ENCODE measurements at places on chromosomes 12 and 14. TPM values are rescaled to one million over a fixed set of nuclear protein-coding genes. Genes with fewer than 3 reads are reported as not detected.
A peak's percentile ranks its signal among the peaks of the same experiment; 100 is the strongest.

TRIM9 gene
- 2.6 TPM for total RNA-seq

- no peak for DNase-seq
Measured at GRCh38 chr14:96158735-96159134, 45.9 kb upstream of the BDKRB2 start.

HOXC13 gene
- 9.0 TPM for total RNA-seq

C12orf54 gene
- total RNA-seq = not detected

DNA sequence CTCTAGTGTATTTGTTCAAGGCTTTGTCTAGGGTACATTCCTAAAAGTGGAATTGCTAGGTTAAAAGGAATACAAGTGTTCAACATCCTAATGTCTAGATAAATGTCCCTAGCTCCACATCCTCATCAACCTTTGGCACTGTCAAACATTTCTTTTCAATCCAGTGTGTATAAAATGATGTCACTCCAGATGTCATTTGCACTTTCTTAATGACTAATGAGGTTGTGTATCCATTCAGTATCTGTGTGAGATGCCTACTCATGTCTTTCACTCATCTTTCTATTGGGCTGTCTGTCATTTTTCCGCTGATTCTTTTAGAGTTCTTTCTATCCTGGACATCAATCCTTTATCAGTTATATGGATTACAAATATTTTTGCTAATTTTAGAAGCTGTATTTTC is 43.3 kb downstream of the ARMH4 start:
- DNase-seq = no peak

FZD10 gene
- not detected for total RNA-seq

GALNT6 gene
- 93.4 TPM for total RNA-seq

GRCh38 chr14:61472011-61472672 is 150.8 kb downstream of the PRKCH start:
- peak; percentile 100 for DNase-seq

All from PC-3 (cell line).